CD8-positive, alpha-beta T cell (primary cell): ENCODE measurements at places on chromosomes 16 and 17. TPM values are rescaled to one million over a fixed set of nuclear protein-coding genes. Genes with fewer than 3 reads are reported as not detected.

The DPEP2 gene
- 23.7 TPM for total RNA-seq

The PRCD gene
- not detected for total RNA-seq

- no peak for DNase-seq
Observed at GRCh38 chr16:75081179-75081859, 35.3 kb downstream of the LDHD start.

The DBF4B gene
- 0.71 TPM for total RNA-seq

The NPIPB5 gene
- total RNA-seq = 333 TPM
